Activated CD4-positive, CD25-positive, alpha-beta regulatory T cell (primary cell): ENCODE measurements at places on chromosomes 4 and X.

- no peak for DNase-seq
Measured at GRCh38 chr4:37780444-37781130, 45.9 kb upstream of the PGM2 start.

GRCh38 chr4:11565213-11565612, 136.5 kb upstream of the HS3ST1 start:
- no peak for DNase-seq

GRCh38 chr4:175412746-175413145, 399.3 kb downstream of the GPM6A start:
- DNase-seq = no peak

DNA sequence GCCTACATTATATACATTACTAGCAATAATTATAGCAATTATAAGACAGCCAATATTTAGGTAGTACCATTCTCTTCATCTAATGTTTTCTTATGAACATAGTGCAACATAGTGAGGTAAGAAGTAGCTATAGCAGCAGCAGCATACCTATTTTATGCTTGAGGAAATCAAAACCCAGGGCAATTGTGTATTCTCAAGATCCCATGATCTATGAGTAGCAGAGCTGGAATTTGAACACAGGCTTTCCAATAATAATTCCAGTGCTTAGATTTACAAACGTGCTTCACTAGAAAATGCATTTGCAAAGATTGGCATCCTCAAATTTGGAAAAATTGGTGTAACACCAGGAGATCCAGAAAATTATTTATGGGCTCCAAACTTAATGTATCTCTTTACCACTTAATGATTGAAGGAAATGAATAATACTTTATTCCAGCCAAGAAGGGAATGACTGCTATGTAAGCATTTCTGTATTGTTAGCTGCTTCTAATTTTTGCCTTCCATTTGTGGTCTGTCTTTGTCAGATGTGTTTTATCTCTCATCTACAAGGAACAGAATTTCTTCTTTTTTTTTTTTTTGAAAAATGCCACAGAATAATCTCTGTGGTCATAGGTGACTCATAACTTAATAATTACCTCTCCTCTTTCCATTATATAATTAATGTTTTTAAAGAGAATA, 451.1 kb downstream of the ARAP2 start:
- no peak for DNase-seq

- no peak for DNase-seq
Measured at GRCh38 chrX:7146703-7147412, 654 bp upstream of the STS start.

DNA sequence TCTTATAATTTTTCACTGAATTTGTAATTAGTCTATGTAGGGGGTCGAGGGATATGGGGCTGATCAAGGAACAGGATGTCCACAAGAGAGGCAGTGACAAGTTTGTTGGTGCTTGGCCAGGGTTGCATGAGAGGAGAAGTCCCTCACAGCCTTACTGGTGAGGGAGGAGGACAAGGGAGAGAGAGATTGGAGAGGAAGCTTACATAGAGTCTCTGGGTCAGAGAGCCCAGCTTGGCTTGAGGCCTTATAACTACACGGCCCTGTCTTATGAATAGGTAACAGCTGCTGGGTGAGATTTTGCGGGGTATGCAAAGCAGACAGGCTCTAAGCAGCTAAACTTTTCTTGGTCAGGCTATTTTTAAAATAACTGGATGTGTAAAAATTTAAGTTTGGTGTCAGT, 37.9 kb upstream of the OTUD4 start:
- DNase-seq = no peak

- no peak for DNase-seq
Measured at GRCh38 chr4:4717692-4718091, 141.8 kb upstream of the MSX1 start.

DNA sequence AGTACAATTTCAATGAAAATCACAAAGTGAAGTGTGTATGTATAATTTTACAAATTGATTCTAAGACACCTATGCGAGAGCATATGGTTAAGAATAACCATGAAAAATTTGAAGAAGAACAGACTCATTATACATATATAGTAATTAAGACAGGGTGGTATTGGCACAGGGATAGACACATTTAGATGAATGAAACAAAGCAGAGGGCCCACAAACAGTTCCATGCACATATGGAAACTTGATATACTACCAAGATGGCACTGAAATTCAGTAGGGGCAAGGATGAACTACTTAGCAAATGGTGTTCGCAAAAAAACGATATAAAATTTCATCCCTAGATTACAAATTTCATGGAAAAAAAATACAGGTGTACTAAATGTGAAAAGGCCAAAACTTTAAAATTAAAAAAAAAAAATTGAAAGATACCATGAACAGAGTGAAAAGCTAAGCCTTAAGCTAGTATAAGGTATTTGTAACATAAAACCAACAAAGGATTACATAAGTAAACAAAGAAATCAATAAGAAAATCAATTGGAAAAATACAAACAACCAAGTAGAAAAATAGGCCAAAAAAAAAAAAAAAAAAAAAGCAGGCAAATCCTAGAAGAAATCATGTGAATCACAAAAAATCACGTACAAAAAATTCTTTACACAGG, 85.4 kb downstream of the RASL11B start:
- DNase-seq = no peak
